Adrenal gland (tissue), 19 donors: ENCODE measurements at places on chromosomes 1 and 21. TPM values are rescaled to one million over a fixed set of nuclear protein-coding genes. Genes with fewer than 3 reads are reported as not detected.

GRCh38 chr1:114122941-114123618 lies 30.6 kb downstream of the SYT6 start:
- no peak for DNase-seq

Gene CLCA4
- total RNA-seq, result not detected

DNA sequence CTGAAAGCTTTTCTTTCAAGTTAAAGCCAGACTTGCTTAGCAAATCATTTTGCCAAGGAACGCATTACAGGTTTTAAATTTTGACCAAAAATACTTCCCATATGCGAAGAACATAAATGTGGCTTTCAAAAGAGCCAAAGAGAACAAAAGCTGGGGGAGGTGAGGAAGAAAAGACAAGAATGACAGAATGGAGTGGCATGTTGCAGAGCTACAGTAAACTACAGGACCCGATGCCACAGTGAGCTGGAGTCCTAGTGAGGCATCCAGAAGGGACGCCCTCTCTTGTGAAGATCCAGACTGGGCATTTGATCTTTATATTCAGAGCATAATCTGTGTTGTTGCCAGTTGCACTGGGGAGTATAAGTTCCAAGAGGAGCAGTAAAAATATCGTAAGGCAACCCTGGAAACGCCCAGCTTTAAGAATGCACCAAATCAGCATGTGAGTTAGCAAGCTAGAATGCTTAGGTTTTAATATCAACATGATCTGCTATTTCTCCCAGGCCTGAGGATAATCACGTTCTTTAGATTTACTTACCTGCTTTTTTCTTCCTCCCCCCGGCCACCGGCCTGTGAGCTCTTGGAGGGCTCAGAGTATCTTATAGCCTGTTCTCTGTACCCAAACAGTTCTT lies 48.4 kb upstream of the HOOK1 start:
- no peak for DNase-seq

Gene NKAIN1
- 4.1 TPM for total RNA-seq

Gene CYP4A22
- not detected for total RNA-seq

DNA sequence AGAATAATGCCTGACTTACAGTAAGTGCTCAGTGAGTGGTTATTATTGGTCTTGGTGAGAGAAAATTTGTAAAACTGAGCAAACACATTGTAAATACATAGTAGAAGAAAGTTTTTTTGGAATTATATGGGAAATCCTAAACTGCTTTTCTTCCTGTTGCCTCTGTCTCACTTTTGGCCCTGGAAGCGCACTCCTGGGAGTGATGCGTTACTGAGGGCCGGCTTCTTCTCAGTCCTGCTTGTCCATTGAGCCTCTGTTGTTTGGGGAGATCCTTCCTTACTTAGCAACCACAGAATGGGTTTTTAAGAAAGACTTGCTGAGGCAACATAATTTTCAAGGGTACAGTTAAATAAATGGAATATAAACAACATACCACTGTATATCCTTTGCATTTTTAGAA lies 166.0 kb downstream of the EDEM3 start:
- no peak for DNase-seq

DNA sequence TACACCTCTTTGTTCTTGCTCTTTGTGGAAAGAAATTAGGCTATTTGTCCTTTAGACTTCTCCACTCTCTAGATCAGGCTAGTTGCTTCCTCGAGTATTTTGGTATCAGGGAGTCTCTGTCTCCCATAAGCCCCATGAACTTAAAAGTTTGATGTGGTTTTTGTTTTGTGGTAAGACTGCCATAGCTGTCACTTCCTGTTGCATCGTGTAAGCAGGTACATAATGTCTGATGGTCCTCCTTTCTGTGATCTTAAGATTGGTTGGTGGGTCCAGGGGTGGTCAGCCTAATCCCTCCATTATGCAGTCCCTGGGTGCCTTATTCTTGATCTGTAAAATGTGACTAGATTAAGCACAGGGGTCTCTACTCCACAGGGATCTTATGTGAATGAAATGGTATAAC lies 23.1 kb downstream of the CD53 start:
- DNase-seq, result no peak

DNA sequence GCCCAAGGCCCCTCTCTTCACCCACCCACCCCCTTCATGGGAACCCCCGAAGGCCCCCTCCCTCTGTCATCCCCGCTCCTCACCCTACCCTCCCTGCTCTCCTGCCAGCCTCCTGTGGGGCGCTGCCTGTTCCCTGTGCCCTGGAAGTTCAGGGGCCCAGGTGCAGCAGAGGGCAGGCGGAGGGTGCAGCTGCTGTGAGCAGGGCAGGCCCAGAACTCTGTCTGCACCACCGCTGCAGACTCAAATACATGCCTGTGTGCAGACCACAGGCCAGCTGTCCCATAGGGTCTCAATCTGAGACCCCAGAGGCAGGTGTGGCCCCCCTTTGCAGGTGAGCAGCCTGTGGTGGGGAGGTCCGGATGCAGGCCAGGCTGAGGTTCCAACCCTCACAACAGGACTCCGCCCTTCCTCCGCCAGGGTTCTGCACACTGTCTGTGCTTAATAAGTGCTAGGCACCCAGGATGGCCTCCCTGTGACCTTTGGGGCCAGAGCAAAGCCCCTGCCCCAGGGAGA lies 62.5 kb downstream of the WNT9A start:
- peak; percentile 15 for DNase-seq

Gene PCSK9
- total RNA-seq, result 0.30 TPM

Gene CFHR3
- total RNA-seq, result not detected

DNA sequence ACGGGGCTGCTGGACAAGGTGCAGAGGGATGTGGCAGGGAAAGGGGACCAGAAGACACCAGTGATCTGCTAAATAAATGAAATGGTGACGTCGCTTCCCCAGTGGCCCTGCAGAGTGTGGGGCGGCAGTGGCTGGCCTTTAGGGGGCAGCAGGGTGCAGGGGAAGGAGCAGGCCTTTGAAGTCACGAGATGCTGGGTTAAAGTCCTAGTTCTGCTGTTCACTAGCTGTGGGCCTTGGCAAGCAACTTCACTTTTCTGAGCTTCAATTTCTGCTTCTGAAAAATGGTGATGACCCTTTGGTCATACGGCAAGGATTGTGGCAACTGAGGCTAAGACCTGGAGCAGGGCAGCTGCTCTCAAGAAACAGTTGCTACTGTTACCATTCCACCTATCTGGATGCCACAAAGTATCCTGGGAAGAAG lies 9.2 kb upstream of the GALE start:
- peak; percentile 81 for DNase-seq

GRCh38 chr1:82401116-82401515 lies 600.4 kb downstream of the ADGRL2 start:
- DNase-seq, result no peak
